ENCODE measurements at places on chromosomes 6 and 20.

- no peak for DNase-seq
These were observed 230.4 kb upstream of the CST7 start for GRCh38 chr20:24718696-24719095.

DNA sequence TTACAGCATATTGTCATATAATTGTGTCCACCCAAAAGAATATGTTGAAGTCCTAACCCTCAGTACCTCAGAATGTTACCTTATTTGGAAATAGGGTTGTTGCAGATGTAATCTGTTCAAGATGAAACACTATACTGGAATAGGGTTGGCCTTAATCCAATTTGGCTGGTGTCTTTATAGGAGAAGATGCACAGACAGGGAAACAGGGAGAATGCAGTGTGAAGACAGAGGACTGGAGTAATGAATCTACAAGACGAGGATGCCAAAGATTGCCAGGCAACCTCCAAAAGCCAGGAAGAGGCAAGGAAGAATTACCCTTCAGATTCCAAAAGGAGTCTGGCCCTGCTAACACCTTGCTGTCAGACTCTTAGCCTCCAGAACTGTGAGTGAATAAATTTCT is 482.9 kb downstream of the PTPRT start:
- no peak for DNase-seq

DNA sequence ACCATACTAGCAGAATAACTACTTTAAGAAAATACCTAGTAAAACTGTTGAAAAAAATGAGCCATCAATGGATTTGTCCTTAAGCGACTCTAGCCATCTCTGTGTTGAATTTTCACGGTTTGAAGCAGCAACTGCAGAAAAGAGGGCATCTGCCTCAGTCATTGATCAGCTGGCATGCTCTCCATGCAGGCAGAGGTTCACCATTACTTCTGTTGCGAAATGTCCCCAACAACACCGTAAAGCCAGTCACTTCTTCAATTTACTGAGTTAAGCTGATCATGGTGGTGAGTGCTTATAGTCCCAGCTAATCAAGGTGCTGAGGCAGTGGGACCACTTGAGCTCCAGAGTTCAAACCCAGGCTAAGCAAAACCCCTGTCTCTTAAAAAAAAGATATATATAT is 11.1 kb downstream of the TPD52L1 start:
- no peak for DNase-seq

- no peak for DNase-seq
These were observed 164.4 kb downstream of the TMEM242 start for GRCh38 chr6:157158897-157159296.

DNA sequence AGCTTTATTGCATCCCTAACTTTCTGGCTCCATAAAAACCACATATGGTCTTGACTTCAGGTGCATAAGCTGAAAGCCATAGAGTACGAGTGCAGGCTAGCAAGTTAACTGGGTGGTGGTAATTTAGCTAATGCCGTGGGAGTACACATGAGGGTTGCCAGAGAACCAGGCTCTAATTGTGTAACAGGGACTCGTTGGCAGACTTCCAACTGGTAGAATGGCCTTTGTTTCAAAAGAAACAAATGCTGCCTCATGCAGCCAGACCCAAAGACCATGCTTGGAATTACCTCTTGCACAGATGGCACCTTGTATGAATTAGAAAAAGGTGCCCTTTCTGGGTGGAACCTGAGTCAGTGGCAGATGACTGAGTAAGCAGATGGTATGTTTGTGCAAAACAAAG is 73.2 kb downstream of the LY86 start:
- no peak for DNase-seq
